ENCODE measurements at places on chromosomes 5 and 9.

DNA sequence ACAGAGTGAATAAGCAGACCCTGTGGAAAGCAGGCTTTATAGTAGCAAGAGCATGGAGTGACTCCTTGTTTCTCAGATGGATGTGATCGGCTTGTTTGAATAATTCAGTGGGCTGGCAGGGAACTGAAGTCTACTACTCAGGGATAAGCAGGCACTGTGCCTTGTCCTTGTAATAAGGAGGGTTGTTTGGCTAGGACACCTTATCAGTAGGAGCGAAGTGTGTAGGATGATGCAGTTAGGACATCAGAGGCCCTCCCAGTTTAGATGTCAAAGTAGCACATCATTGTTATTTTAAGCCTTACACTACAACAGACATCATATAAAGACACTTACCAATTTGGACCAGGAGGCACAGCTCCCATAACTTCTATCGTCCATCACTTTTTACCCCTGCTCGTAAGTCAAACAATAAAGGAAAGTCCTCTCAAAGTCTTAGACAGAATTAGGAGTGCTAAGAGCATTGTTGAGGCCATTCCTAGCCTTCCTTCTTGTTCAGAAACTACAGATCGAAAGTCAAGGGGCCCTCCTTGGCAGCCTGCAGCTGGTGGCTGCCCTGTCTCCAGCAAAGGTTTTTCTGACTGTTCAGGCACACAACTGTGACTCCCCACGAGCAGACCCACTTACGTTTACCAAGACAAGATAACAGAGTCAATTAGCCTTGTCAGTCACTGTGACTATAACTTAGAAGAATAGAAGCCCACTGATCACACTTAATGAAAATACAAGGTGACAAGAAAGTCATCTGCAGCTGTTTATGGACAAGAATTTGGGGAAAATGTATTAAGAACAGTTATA is 218.6 kb downstream of the SNX18 start:
- DNase-seq, result no peak

- DNase-seq, result no peak
Observed at GRCh38 chr5:57366744-57367143, 115.9 kb downstream of the ACTBL2 start.

DNA sequence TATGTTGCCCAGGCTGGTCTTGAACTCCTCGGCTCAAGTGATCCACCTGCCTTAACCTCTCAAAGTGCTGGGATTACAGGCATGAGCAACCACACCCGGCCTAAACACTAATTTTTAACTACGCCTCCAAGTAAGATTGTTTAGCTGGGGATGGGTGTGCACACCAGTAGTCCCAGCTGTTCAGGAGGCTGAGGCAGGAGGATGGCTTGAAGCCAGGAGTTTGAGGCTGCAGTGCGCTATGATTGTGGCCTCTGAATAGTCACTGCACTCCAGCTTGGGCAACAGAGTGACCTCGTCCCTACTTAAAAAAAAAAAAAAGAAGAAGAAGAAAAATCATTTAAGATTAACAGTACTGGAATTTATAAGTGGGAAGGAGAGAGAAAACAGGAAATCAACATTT is 90.8 kb upstream of the NR5A1 start:
- no peak for DNase-seq

GRCh38 chr5:93674866-93675459 is 66.4 kb downstream of the POU5F2 start:
- DNase-seq, result no peak

DNA sequence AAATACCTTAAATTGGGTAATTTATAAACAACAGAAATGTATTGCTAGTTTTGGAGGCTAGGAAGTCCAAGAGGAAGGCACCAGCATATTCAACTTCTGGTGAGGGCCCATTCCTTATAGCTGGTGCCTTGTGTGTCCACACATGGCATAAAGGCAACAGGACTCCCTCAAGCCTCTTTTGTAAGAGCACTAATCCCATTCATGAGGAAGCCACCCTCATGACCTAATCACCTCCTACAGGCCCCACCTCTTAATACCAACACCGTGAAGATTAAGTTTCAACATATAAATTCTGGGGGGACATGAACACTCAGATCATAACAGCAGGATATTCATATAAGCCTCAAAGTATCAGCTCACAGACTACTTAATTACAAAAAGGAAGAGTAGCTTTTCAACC is 4.0 kb upstream of the PLAC8L1 start:
- no peak for DNase-seq

GRCh38 chr5:113378959-113379541 is 55.7 kb downstream of the TSSK1B start:
- peak; percentile 61 for DNase-seq

DNA sequence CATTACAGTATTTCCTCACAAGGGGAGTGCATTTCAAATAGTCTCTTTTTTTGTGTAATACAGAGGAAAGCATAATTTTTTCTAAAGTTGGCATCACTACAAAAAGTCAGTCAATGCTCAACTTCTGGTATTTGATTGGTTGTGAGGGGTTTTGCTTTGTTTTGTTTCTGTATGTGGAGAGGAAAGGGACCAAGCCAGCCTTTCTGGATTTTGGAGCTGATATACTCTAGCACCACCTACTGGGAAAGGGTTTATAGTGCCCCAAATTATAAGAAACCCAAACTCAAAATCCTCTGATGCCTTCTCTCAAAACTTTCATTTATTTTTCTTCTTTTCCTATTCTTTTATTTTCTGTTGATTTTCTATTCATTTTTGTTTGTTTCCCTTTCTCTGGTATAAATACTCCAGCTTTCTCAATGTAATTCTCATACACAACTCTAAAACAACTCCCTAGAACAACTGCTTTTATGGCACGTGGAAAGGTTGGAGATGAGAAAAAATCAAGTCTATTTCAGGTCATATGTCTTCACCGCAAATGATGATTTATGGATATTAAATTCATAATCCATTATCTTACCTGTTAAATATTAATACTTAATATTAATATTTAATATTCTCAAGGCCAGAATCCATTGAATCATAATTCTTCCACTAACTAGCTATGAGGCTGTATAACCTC is 69.5 kb upstream of the ANXA1 start:
- DNase-seq, result no peak

DNA sequence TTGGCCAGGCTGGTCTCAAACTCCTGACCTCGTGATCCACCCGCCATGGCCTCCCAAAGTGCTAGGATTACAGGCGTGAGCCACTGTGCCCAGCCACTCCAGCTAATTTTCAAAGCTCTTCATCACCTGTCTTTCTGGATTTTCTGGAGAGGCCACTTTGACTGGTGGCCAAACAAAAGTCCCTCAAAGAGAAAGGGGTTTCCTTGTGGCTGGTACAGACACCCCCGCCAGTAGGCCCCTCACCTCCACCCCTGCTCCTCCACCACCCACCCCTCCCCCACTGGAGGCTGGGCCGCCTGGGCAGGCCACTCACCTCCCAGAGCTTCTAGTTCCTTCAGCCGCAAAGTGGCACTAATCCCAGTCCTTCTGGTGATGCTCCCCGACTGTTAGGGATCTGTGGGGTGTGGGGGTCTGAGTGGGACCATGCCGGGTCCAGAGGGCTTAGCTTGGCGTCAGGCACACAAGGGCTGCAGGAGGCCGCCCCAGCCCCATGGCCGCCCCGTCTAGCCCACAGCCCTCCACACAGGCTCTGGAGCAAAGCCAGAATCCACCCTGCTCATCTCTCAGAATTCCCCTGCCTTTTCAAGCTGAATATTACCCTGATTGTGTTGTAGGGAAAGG is 182.0 kb upstream of the IER5L start:
- DNase-seq, result no peak

DNA sequence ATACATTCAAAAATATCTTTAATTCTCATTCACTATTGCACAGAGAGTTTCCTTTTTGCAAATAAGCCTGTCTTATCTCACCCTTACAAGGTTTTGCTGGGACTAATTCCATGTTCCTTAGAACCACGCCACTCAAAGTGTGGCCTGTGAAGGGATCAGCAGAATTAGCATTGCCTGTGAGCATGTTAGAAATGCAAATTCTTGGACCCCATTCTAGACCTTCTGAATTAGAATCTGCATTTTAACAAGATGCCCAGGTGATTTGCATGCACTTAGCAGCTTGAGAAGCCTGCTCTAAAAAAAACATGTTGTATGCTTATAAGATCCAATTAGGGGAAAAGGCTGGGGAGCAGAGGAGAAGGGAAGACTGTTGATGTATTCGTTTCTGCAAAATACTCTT is 460.0 kb downstream of the NTRK2 start:
- no peak for DNase-seq

DNA sequence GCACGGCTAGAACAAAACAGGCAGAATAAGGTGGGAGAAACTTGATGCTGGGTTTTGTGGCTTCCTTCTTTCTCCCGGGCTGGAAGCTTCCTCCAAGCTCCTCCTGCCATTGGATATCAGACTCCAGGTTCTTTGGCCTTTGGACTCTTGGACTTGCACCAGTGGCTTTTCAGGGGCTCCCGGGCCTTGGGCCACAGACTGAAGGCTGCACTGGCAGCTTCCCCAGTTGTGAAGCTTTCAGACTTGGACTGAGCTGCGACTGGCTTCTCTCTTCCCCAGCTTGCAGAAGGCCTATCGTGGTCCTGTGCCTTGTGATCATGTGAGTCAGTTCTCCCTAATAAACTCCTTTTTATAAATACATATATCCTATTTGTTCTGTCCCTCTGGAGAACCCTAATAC is 364.4 kb downstream of the DNAH5 start:
- no peak for DNase-seq

GRCh38 chr5:44048276-44048984 is 340.8 kb downstream of the FGF10 start:
- DNase-seq, result no peak

GRCh38 chr5:83219495-83219894 is 142.1 kb downstream of the XRCC4 start:
- no peak for DNase-seq

GRCh38 chr5:156515803-156516360 is 188.9 kb downstream of the SGCD start:
- no peak for DNase-seq

DNA sequence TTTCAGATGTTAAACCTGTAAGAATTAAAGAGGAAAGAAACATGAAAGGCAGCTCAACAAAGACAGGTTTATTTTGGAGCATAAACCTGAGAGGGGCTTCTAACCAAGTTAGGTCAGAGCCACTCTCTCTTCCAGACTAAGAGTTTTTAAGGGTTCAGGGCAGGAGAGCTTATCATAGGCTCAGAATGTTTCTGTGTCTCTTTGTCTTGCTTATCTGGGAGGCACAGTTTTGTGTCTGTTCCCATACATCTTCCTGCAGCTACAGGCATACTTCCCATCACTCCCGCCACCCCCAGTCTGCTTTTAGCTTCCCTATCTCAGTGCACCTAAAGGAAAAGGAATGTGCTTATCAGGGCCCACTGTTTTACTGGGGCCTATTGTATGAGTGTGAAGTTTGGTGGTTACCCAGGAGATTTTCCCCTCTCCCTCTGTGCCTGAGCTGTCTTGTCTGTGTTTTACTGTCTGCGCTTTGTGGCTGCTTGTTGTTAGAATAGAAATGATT is 21.9 kb downstream of the CD14 start:
- DNase-seq, result no peak

GRCh38 chr9:123238365-123238764 is 30.0 kb downstream of the STRBP start:
- DNase-seq, result no peak

- no peak for DNase-seq
Observed at GRCh38 chr9:72207278-72207677, 58.0 kb downstream of the GDA start.

DNA sequence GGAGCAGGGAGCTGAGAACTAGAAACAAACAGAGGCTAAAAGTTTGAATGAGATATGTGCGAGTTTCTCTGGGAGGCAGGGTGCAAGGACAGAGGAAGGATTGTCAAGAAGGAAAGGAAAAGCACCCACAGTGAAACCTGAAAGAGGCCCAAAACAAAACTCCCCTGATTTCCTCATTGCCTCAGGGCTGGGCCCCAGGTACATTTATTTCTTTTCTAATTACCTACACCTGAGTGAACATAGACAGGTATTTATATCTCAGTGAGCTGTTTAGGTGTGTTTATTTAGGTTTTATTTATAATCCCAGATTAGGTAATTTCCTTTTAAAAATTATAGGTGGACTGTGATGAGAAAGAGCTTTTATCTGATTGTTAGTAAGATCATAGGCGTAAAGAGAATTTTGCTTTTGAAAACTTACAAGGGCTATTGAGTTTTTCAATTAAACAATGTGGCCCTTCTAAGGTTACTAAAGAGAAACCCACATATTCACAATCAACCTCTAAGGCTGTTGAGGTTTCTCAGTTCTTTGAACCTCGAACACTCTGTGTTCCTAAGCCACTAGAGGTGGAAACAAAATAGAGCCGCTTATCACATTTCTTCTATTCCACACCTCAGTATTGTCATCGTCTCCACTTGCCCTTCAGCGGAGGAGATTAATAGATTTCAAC is 344.8 kb downstream of the ZNF608 start:
- no peak for DNase-seq

- DNase-seq, result no peak
Observed at GRCh38 chr5:78542321-78542840, 106.2 kb downstream of the LHFPL2 start.

DNA sequence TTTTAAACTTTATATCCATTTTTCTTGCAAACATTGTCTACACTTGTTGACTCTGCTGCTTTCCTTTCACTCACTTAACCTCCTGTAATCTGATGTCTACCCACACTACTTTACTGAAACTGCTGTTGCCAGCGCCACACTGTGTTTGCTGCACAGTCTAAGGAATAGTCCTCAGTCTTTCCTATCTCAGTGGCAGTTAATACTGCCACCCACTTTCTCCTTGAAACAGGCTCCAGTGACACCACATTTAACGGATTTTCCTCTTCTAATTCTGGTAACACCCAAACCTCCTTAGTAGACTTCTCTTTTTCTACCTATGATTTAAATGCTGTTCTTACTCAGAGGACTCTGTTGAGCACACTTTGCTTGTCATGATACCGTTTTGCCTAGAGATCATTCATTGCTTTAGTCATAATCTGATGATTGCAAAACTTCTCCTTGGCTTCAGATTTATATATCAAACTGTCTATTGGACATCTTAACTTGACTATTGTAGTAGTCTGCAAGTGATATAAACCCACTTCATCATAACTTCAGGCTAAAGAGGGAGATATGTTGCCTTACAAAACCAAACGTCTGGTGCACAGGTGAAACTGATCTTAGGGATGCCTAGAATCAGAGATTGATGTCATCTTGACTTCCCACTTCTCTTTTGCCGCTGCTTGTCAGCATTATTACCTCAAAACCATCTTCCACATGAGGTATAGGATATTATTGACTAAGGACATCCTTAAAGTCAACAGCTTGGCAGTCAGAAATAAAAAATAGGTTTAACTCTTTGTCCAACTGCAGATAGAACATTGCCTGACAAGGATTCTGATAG is 94.1 kb downstream of the CDC42SE2 start:
- DNase-seq, result no peak

- no peak for DNase-seq
Observed at GRCh38 chr9:111980398-111980797, 83.8 kb downstream of the UGCG start.

- DNase-seq, result no peak
Observed at GRCh38 chr9:3479514-3480352, 46.1 kb downstream of the RFX3 start.

DNA sequence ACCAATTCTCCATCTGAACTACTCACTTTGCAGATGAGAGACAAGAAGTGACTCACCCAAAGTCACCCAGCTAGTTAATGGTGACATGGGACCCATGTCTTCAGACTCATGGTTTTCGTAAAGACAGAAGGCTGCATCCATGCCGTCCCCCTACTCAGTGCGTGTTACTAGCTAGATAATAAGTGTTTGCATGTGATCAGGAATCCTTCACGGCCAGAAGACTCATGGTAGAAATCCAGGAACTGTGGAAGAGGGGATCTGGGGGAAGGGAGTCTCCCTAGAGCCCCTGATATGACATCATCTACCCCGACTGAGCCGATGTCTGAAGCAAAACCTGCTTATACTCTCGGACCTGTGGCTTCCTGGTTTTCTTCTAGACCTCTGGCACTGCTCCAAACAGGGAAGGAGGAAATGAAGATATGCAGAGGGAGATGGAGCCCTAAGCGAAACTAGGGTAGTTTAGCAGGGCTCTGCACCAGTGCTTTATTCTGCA is 3.3 kb downstream of the RNF183 start:
- DNase-seq, result no peak
